ENCODE measurements at places on chromosomes 6 and 20.
A peak's percentile ranks its signal among the peaks of the same experiment; 100 is the strongest.

DNA sequence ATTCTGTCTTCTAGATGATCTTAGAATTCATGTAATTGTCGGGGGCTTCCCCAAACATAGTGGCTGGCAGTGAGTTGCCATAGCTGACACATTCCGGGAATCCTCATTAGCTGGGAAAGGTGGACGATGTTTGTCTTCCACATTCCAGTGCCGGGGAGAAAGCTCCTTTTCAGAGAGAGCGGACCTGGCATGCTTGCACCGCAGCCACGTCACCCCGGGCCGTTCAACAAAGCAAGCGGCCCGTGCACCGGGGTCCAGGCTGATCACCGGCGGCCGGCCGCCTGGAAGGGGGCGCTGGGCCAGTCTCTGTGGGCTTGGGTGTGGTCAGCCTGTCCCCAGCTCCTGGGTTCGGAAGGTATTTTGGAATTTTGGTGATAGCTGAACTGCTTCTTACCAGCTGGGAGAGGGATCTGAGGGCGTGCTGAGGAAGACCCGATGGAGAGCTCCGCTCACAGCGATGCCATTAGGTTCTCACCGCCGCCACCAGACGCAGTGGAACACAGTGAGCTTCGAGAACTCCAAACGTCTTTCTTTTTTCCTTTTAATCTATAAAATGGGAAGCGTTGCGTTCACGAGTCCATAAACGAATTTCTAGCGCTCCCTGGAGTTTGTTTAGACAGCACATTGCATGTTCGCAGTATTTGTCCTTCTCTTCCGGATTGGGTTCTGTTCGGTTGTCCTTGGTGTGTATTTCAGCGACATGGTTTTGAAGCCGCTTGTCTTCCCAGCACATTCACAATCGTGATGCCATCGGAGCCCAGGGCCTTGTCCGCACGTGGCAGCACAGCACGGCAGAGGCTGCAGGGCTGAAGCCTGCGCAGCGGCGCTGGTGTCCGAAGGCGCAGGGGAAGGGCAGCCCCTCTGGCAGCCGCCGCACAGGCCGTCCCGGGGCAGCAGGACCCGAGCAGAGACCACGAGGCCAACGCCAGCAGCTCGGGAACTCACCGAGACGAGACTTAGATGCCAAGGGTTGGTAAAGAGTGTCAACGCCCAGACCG, 557.6 kb downstream of the QKI start:
- no peak for DNase-seq

GRCh38 chr6:156814036-156814581, 36.9 kb downstream of the ARID1B start:
- no peak for DNase-seq

GRCh38 chr6:47479140-47479508, 1.5 kb downstream of the CD2AP start:
- DNase-seq: no peak

DNA sequence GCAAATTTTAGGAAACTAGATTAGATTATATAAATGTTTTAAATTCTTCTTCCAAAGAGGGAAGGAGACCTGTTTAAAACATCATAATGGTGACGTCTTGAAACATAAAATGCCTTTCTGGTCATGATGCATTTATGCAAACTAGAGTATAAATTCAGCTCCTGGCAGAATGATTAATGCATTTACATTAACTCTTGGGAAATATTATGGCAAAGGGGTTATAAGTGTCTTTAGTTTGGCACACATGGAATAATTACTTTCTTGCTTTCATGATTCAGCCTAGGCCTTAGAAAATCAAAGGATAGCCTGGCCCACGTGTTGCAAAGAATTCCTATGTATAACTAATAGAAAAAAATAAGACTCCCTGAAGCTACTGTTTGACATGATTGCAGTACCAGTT, 639.2 kb downstream of the RFPL4B start:
- DNase-seq: no peak

- peak; percentile 61 for DNase-seq
These were observed 144.6 kb upstream of the AGPAT4 start for GRCh38 chr6:161418463-161418945.

DNA sequence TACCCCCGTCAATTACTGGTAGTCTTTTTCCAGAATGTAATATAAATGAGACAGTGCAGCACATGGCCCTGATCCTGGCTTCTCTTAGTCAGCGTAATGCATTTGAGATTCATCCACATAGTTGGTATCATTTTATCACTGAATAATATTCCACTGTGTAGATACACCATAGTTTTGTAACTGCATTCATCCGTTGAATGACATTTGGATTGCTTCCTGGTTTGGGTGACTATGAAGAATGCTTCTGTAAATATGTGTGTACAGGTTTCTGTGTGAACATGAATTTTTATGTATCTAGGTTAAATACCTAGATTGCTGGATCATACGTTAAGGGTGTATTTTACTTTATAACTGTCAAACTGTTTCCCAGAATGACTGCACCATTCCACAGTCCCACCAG, 62.6 kb upstream of the STMND1 start:
- DNase-seq: no peak

DNA sequence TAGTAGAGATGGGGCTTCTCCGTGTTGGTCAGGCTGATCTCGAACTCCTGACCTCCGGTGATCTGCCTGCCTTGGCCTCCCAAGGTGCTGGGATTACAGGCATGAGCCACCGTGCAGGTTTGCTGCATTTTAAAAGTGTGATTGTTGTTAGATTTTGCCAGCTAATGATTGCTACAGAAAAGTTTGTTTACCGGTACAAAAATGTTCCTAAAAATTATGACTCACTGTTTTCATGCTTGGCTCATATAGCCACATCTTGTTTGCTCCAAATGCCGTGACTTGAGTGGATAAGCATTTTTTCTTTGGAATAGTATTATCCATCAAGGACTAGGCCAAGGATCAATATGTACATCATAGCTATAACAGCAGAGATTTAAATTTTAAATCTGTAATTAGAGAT, 24.3 kb downstream of the LRRN4 start:
- DNase-seq: peak; percentile 61

Measured in AG08395 (cell line).